ENCODE measurements at places on chromosomes 3 and 15. TPM values are rescaled to one million over a fixed set of nuclear protein-coding genes. Genes with fewer than 3 reads are reported as not detected.

Gene IQCF6
- total RNA-seq: not detected

GRCh38 chr3:10474275-10474646 is 31.1 kb downstream of the ATP2B2 start:
- DNase-seq: no peak

DNA sequence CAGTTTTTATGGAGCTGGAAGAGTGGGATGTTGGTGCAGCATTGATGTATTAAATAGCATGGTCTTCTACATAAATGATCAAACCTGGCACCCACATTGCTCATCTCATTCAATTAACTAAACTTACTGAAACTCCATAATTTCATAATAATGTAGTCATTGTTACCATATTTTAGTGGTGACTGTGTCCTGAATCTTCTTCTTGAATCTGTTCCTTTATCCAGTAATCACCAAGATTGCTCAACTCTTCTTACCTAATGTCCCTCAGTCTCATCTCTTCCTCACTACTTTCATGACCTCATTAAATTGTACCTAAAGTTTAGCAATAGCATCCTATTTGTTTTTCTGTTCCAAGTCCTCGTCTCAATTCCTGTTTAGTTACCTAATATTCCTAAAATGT is 69.8 kb downstream of the FGF7 start:
- no peak for DNase-seq

Gene LRRC28
- 22.9 TPM for total RNA-seq

DNA sequence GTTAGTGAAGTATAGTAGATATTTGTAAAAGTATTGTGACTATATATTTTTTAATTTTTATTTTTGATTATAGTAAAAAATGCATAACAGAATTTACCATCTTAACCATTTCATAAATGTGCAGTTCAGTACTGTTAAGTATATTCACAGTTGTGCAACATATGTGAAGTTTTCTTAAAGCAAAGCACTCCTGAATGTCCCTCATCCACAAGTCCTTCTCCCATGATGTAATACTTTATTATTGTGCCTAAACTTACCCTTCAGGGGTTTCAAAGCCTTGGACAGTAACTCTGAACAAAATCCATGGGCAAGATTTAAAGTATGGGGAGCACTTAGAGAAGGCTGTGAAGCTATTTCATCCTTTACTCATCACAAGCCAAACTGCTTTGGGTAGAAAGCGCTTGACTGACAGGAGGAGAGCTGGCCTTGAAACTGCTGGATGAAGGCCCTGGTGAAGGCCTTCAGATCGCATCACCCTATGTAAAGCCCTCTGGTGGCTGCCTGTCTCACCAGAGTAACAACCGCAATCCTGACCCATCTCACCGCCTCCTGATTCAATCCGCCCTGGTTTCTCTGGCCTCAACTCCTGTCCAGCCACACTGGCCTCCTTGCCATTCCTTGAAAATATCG is 28.0 kb downstream of the LSM3 start:
- no peak for DNase-seq

DNA sequence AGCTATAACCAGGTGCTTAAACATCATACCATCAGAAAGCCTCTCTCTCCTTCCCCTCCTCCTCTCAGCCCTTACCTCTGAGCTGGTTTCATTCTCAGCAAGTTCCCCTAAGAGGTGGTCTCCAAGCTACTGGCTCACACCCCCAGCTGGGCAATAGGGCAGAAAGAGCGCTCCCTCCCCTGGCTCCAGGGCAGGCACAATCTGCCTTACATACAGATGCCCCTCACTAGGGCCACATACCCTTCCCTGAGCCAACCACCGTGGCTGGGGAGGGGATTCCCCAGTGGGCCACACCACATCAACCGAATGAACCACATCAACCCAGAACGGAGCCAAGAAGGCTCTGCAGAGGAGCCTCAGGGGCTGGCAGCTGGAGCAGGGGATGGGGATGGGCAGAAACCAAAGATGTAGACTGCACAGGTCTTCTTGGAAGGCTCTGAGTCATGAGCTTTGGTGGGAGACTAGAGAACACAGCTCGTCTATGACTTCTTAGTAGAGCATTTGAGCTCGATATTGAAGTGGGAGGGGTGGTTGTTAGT is 4.6 kb upstream of the FBLN2 start:
- no peak for DNase-seq

GRCh38 chr3:42438193-42438592 is 27.8 kb upstream of the LYZL4 start:
- DNase-seq: no peak

GRCh38 chr3:61354604-61355003 is 103.4 kb upstream of the FHIT start:
- DNase-seq: no peak

DNA sequence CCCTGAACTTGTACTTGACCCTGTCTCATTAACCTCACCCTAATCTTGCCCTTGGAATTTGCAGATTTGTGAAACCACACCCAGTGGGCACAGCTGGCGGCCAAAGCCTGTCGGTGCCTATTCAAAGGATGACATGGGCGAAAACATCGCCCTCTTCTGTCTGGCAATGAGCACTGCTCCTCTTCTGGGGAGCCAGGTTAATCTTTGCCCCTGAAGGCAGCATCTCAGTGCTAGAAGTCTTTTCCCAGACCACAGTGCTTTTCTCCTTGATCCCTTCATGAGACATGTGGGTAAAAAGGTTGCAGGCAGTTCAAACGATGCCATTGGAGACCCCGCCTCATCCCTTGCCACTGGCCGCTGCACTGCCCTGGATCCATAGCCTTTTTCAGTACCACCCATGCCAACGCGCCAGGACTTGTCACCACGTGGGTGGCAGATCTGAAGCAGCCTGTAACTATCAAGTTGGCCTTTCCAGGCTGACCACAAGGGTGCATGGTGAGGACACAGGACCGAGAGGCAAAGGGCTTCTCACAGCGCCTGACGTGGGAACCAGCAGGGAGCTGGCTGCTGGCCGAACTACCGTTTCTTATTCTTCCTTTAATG is 6.5 kb upstream of the DNASE1L3 start:
- peak; percentile 66 for DNase-seq

- no peak for DNase-seq
Observed at GRCh38 chr3:70556056-70556455, 243.6 kb upstream of the MDFIC2 start.

Gene APH1B
- 6.2 TPM for total RNA-seq

- DNase-seq: no peak
Observed at GRCh38 chr15:65204236-65204930, 6.9 kb downstream of the CILP start.

GRCh38 chr15:31345606-31346366 is 19.2 kb downstream of the KLF13 start:
- peak; percentile 14 for DNase-seq

- no peak for DNase-seq
Observed at GRCh38 chr3:182284793-182285192, 508.5 kb upstream of the ATP11B start.

Gene RPP25
- 2.4 TPM for total RNA-seq

- no peak for DNase-seq
Observed at GRCh38 chr15:85793641-85794597, 806 bp downstream of the KLHL25 start.

Gene VEPH1
- total RNA-seq: 0.16 TPM

Gene SLC7A14
- not detected for total RNA-seq

DNA sequence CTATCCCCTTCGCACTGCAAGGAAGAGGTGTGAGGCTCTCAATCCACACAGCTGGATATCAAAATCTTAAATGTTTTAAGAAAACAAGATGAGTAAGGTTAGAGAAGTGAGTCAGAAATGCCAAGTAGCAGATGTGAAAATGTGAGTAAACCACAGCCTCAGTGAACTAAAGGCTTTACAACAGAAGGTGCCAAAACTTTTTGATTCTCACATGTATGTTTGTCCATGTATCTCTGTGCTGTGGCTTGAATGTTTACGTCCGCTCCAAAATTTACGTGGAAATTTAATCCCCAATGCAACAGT is 126.8 kb upstream of the PFN2 start:
- DNase-seq: no peak

DNA sequence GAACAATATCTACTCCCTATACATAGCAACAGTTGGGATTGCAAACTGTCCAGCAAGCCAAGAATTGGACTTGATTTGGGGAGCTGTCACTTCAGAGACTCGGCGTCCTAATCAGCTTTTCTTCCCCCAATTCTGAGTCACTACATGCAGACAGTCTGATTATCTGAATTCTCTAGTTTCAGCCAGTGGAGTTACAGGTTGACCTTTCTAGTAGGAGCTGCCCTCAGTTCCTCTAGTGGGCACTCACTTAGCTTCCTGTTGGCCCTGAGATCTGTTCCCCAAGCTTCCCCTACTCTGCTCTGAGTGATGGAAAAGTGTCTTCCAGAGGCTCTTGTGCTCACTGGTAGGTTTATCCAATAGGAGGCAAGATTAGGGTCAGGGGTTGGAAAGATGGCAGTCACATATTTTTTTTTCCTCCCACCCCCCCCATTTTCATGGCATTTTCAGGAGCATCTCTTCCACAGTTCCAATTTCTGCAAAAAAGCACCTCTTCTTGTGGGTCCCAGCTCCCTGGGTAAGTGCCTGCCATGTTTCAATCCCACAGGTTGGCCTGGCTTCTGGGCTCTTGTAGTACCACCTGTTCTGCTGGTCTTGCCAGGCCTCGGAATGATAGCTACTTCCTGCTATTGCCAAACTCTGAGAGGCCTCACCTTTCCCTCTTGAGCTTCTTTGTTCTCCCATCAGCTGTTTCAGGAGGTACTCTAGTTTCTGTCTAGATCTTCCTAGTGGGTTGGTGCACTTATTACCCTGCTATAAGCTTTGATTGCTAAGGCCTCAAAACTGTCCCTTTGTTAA is 182.2 kb downstream of the RAP2B start:
- DNase-seq: no peak

- peak; percentile 35 for DNase-seq
Observed at GRCh38 chr15:45205192-45205591, 17.4 kb upstream of the SHF start.

DNA sequence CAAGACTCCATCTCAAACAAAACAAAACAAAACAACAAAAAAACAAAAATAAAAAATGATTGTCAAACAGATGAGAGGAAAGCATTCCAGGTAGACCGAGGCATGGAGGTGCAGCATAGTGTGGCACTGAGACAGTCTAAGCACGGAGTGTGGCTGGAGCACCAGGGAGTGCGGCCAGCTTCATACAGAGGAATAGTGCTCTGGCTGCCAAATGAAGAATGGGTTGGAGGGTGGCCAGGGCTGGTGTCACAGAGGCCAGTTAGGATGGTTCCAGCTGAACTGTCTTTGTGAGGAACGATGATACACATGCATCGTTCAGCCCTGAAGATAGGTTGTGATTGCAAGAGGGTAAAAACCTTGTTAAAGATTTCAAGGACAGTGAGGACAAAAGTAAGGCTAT is 28.3 kb downstream of the MITF start:
- DNase-seq: peak; percentile 83

Gene PLCD1
- total RNA-seq: 10.3 TPM

DNA sequence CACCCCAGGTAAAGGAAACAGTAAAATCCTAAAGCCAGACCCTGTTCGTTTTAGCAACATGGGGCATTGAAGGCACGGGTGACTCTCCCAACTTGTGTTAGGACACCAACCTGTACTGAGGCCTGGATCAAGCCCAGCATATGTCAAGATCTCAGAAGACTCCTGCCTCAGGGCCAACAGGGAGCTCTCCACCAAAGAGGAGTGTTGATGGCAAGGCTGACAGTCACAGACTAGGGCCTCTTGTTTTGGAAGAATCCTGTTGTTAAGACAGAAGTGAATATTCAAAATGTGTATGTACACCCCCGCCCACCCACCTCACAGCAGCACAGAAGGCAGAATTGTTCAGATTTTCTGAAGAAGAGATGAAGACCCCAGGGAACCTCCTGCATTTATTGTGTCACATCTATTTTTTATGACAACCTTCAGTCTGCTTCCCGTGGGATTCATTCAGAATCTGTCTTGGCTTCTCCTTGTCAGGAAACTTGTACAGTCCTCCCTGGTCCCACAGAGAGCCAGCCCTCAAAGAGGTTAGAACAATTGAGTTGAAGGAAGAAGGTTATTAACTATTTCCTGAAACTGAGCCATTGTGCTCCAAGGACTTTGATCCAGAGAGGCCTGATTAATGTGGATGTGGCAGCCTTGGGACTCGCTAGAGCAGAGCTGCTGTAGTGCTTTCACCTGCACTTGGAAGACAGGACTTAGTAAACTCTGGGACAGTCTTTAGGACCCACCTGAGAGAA is 61.7 kb upstream of the PLXNA1 start:
- DNase-seq: no peak

Gene KIAA1143
- total RNA-seq: 32.4 TPM

Gene IFT122
- 16.5 TPM for total RNA-seq

GRCh38 chr15:85534031-85534430 is 153.6 kb downstream of the AKAP13 start:
- DNase-seq: no peak

GRCh38 chr3:25897019-25897418 is 107.1 kb downstream of the OXSM start:
- no peak for DNase-seq
